NCI-H1436 (cell line): ENCODE measurements at places on chromosomes 7 and 10.

DNA sequence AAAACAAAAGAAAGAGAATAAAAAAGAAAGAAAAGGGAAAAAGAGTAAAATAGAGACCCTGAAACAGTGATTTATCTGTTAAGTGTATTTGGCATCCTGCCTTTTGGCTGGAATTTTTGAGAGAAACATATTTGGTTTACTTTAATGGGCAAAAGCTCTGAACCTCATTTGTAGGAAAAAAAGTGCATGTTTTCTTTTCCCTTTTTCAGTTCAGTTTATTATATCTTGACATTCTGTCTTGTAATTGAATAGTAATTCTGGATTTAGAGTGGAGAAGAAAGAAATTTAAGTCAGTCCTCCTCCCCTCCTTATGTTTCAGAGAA, 69.5 kb downstream of the ARID5B start:
- no peak for DNase-seq

GRCh38 chr7:27617651-27618381, 44.9 kb downstream of the HIBADH start:
- DNase-seq: no peak

DNA sequence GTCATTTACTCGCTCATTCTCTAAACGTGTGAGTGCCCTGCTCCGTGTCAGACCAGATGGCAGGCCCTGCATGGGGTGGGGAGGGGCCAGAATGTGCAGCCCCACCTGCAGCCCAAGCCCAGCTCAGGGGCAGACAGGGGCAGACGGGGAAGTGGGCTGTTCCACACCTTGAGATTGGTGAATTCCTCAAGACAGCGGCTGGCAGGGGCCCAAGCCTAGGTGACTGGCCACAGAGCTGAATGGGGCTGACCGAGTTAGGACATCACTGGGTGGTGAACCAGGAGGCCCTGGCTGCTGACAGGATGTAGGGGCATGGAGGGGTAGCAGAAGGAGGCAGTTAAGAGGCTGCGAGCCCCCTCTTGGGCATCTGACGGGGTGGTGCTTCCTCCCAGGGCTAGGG, 79.1 kb downstream of the MGMT start:
- no peak for DNase-seq

DNA sequence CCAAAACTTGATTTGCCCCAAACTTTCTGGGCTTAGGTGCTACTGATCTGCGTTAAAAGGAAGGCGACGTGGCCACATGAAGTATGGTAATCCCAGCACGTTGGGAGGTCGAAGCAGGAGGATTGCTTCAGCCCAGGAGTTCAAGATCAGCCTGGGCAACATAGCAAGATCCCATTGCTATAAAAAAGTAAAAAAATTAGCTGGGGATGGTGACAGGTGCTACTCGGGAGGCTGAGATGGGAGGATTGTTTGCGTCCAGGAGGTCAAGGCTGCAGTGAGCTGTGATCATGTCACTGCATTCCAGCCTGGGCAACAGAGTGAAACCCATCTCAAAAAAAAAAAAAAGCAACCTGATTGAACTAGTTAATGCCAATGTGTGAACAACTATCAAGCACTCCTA, 5.1 kb upstream of the CUL1 start:
- DNase-seq: no peak

DNA sequence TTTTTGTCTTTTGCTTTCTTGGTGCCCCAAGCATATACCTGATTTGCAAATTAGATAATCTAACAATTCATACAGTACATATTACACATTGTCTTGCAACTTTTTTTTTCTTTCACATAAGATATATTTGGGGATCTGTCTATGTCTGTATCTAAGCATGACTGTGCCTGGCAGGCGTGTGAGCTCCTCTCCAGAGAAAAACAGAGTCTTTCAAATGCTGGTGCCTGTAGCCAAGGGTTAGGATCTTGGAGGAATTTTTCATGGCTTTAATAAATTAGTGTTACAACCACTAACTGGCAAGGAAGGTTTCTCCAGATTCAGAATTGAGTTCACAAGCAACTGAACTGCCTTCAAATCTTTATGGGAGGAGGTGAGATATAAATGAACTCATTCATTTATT, 14.8 kb upstream of the SLF2 start:
- no peak for DNase-seq

GRCh38 chr10:76466836-76467503, 1035.5 kb downstream of the LRMDA start:
- DNase-seq: no peak

DNA sequence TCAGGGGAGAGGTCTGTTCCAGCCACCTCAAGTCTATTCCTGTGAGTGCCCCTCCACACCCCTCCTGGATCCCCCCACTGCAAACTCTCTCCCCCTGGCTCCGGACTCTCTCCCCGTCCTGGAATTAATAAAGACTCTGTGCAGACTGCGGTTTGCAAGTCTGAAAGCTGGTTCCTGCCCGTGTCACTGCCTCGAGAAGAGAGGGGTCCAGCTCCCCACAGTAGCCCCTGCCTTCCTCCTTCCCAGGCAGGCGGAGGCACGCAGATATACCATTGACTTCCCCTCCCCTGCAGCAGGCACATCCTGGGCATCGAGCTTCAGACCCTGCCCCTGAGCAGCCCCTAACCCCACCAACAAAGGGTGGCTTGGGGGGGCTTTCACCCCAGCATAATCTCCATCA, 2.2 kb upstream of the ELN start:
- DNase-seq: no peak

DNA sequence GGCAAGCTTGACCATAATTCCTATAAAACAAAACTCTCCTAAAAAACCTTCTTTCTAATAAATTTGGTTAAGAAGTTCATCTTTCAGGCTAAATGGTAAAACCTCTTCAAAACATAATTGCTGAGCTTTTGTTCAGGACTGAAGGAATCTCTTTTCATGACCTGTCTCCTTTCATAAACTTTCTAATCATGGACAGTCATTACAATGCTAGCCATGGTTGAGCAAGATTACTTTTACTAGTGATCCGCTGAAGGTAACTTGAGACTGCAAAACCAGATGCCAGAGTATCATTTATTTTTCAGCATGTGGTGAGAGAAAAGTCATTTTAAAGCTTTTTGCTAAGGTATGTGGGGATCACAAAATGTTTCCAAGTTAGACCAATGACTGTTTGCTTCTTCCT, 186.4 kb upstream of the RHOBTB1 start:
- DNase-seq: no peak

DNA sequence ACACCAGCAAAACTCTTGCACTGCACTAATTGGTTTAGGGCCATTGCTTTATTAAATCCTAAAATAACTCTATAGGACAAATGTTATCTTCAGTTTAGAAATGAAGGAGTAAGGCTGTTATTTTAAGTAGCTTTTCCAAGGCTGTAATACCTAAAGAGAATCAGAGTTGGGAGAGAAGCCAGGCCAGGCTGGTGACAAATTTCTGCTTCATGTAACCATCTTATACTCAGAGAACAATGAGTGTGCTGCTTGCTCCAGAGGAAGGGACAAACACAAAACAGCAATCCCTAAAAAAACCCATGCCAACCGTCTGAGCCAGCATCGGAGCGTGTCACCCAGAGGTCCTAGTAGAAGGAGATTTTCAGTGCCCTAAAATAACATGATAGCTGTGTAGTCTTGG, 49.7 kb upstream of the TARP start:
- DNase-seq: no peak

DNA sequence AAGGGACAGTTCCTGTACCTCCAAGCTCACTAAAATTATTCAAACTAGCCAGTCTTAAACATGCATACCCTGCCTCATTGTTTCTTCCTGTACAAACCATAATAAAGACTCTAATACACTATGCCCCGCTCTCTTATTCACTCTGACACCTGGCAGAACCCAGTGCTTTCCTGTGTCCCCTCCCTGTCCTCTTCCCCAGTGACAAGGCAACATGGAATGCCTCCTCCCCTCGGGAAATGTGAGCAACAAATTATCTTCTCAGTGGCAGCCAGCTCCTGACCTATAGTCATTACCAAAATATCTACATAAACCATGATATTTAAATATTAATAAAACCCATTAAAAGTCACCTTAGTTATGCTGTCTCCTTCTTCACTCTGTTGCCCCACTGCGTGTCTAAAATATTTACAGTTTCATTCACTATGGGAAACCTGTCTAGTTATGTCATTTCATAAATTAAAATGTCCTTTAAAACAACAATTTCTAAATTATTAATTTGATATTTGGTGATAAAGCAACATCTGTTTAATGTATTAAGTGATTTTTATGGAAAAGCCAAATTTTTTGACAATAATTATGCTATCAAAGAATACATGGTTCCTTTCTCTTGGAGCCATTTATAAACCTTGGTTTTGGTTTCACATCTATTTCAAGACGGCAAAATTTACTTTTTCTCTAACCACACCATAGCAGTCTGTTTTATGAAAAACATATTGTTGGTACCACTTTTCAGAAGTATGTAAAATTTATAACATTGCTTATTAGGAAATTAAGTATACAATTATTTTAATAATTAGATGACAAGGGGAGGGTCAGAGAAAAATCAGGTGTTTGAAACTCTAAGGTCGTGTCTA, 1355.2 kb downstream of the XPNPEP1 start:
- DNase-seq: no peak

GRCh38 chr10:21432266-21432665, 93.2 kb downstream of the SKIDA1 start:
- DNase-seq: no peak

- DNase-seq: no peak
Measured at GRCh38 chr10:110109511-110109910, 97.9 kb upstream of the MXI1 start.

GRCh38 chr10:57979491-57979890, 288.2 kb downstream of the IPMK start:
- no peak for DNase-seq
